ENCODE measurements at places on chromosomes 11 and 22.
A peak's percentile ranks its signal among the peaks of the same experiment; 100 is the strongest.

DNA sequence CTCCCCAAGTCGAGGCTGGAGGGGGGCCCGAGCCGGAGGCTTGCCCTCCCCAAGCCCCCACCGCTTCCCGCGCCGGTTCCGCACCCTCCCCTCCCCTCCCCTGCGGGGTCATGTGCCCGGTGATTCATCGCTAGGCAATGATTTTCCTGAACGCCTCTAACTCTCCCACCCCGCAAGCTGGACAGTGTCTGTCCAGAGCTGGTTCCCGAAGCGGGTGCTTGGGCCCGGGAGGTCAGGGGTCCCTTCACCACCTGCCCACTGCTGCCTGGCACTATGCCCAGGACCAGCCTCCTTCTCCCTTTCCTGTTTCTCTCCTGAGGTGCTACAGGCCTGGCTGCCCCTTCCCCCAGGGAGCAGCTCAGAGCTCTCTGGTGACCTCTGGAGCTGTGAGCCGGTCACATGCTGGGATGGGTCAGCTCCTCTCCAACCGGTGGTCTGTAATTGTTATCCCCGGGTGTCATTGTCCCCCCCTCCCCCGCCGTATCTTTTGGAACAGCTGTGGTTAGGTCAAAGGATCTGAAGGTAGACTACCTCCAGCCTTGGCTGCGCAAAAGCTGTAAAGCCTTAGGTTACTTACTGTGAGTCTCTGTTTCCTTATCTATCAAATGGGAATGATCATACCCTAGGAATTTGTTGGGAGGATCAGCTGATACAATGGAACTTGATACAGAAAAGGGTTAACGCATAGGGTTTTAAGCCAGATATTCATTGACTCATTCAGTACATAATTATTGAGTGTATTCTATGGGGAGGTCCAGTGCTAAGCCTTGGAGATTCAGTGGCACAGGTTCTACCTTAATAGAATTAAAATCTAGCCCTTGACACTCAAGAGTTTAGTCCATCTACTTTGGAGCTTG lies 753 bp downstream of the STX3 start:
- peak; percentile 22 for DNase-seq

- DNase-seq = no peak
Observed at GRCh38 chr11:7591107-7591894, 77.5 kb downstream of the PPFIBP2 start.

GRCh38 chr11:35658020-35658948 lies 4.3 kb upstream of the TRIM44 start:
- no peak for DNase-seq

DNA sequence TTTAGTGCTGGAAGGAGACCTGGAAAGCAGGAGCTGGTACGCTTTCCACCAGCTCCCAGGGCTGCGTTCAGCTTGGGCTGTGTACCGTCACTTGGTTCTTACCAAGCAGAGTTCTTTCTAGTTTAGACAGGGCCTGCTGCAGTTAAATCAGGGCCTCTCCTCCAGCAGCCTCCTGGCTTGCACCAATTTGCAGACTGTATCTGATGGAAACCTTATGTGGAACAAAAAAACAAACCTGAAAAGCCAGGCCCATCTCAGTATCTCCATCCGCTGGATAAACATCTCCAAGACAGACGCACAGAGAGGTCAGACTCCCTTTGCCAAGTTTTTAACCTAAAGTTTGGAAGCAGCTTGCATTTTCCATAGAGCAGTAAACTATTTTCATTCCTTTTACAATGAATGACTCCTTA lies 288.6 kb upstream of the SORL1-AS1 start:
- DNase-seq = no peak

- DNase-seq = no peak
Observed at GRCh38 chr22:42430528-42431125, 1.6 kb downstream of the NFAM1 start.

GRCh38 chr11:104152941-104153505 lies 10.9 kb downstream of the PDGFD start:
- DNase-seq = no peak

DNA sequence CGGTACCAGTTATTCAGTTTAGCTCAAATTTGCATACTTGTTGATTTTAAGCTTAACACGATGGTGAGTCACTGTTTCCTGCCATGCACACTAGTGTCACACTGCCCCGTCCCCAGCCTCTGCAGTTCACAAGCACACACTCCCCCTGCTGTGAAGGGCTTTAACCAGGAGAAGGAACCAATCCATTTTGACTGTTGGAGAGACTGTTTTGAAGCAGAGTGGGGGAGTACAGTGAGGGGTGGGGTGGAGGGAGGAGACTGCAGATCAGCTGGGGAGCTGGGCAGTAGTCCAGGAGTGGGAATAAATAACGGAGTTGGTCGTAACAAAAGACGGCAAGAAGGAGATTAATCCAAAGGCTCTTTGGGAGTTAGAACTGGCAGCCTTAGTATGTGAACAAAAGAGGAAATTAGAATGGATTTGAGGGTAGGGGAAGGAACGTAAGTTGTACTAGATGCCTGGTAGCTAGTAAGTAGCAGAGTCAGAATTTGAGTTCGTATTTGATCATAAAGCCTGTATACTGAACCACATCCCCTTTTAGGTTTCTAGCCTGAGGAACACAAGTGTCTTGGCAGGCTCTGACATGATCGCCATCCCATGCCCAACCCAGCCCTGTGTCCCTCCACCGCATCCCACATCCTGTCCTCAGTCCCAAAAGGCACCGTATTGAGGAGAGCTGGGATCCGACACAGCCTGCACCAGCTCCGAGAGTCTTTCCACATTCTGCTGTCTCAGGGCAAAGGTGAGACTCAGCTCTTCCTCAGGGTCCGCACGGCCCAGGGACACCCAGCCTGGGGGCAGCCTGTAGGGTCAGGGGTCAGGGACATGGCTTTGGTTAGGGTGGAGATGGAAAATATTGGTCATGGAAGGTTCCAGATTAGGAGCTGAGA lies 862 bp downstream of the TPP1 start:
- peak; percentile 41 for DNase-seq

- DNase-seq = no peak
Observed at GRCh38 chr22:47839595-47840227, 1077.3 kb downstream of the TBC1D22A start.

- no peak for DNase-seq
Observed at GRCh38 chr11:17988465-17988864, 24.4 kb downstream of the SERGEF start.

DNA sequence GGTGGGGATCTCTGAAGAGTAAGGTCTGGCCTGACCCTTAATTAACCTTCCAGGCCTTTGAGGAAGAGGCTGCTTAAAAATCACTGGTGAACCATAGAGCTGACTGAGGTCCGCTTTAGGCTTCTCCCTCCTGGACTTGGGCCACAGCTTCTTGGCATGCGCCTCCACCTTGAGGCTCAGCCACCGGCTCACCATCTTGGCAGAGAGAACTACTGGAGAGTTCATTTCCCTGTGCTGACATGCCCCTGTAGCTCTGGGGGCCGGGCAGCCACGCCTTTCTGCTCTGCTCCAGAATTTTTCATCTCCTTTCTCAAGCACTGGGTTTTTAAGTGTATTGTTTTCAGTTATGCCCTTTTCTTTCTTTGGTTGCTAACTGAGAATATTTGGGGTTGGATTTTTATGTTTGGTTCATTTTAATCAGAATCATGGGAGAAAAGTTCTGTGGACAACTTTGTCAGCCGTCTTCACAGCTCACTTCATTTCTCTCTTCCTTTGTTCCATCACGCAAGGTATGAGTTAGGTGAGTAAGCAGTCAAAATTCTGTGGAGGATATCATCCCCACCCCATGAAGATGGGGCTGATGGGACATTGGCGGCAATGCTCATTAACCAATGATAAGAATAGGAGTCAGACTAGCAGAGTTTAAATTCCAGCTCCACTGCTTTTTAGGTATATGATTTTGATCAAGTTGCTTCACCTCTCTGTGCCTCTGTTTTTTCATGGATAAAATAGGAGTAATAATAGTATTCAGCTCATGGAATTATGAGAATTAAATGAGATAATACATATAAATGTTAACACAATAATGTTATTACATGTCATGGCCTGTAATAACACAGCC lies 103.9 kb downstream of the DBX1 start:
- no peak for DNase-seq

GRCh38 chr22:30523646-30524489 lies 18.4 kb upstream of the SEC14L4 start:
- DNase-seq = no peak

DNA sequence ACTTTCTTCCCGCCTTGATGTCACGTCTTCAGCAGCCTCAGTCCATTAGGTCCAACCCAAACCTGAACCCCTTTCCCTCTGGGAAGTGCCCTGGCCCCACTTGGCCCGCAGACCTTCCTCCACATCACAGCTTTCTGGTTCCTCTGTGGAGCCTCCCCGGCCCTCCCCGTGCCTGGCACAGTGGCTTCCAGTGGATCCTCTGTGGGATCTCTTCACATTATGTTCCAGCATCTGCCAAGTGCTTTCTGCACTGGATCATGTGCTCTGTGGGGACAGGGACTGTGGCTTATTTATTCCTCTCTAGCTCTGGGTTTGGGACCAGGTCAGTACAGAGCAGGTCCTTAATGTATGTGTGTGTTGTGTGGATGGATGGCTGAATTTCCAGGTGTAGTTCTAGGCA lies 30.9 kb downstream of the POLR3H start:
- DNase-seq = no peak

- DNase-seq = no peak
Observed at GRCh38 chr11:88317536-88317935, 20.0 kb downstream of the CTSC start.

- DNase-seq = no peak
Observed at GRCh38 chr11:70137383-70137782, 59.3 kb downstream of the ANO1 start.

DNA sequence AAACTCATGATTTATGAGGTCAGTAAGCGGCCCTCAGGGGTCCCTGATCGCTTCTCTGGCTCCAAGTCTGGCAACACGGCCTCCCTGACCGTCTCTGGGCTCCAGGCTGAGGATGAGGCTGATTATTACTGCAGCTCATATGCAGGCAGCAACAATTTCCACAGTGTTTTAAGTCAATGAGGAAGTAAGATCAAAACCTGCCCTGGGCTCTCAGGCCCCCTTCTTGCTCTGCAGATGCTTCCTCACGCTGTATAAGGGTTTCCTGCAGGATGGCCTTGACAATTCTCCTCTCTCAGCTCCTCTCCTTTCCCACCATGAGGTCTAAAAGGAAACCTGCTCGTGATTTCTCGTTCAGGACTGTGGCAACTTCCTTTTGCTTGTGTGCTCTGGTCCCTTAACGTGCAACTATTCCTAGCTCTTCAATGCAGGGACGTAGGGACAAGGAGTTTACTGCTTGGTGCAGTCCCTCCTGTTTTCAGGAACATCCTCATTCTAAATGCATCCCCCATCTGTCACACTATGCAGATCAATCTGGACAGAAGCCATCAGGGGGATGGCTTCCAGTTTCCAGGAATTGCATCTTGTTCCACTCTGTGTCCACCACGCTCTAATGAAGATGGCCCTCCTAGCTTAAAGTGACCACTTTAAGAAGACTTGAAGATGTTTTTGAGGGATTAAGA lies 64.3 kb upstream of the IGLL5 start:
- DNase-seq = no peak

DNA sequence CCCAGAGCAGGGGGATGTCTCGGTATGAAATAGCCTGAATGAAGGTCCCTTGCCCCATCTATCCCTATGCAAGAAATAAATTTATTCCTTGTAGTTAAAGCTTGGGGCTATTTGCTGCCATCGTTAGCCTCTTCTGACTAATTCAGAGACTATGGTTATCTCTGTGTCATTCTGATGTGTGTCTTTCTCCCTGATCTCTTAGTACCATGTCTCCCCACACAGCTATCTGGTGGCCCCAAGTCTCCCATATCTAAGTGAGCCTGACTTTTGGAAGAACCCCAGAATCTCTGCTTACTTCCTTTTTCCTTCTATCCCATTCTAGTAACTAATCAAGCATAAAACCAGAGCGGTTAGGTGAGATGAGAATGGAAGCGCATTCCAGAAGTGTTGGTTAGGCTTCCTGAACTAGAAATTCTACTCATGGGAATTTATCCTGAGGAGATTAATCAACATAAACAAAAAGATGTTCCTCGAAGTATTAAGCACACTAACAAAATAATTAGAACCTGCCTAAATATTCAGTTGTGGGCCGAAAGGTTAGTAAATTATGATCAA lies 71.4 kb upstream of the BMAL1 start:
- DNase-seq = no peak

- DNase-seq = no peak
Observed at GRCh38 chr11:78041843-78042440, 18.9 kb upstream of the KCTD14 start.

Data from AG09319 (cell line).